Stimulated activated CD8-positive, alpha-beta memory T cell treated with anti-CD3 and anti-CD28 coated beads, Interleukin-15, amount 100 ng/mL, for 24 hours (primary cell): ENCODE measurements at places on chromosomes 6 and 20.

DNA sequence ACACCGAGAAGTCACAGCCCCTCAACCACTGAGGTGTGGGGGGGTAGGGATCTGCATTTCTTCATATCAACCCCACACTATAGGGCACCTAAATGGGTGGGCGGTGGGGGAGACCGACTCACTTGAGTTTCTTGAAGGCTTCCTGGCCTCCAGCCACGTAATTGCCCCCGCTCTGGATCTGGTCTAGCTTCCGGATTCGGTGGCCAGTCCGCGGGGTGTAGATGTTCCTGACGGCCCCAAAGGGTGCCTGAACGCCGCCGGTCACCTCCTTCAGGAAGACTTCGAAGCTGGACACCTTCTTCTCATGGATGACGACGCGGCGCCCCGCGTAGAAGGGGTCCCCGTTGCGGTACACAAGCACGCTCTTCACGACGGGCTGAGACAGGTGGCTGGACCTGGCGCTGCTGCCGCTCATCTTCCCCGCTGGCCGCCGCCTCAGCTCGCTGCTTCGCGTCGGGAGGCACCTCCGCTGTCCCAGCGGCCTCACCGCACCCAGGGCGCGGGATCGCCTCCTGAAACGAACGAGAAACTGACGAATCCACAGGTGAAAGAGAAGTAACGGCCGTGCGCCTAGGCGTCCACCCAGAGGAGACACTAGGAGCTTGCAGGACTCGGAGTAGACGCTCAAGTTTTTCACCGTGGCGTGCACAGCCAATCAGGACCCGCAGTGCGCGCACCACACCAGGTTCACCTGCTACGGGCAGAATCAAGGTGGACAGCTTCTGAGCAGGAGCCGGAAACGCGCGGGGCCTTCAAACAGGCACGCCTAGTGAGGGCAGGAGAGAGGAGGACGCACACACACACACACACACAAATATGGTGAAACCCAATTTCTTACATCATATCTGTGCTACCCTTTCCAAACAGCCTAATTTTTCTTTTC lies at the start of gene DCDC2:
Gene DCDC2, minus strand, starts transcription at position 724 of the 883 bp plus-strand sequence. Its CDS starts 309 bp downstream, at position 415.
- DNase-seq = no peak

DNA sequence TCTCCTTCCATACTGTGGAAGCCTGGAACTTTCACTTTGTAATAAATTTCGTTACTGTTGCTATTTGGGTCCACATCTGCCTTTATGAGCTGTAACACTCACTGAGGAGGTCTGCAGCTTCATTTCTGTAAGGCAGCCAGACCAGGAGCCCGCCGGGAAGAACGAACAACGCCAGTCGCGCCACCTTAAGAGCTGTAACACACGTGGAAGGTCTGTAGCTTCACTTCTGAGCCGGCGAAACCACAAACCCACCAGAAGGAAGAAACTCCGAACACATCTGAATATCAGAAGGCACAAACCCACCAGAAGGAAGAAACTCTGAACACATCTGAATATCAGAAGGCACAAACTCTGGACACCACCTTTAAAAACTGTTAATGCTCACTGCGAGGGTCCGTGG lies 589.9 kb upstream of the SLC35B3 start:
- DNase-seq = no peak

- DNase-seq = no peak
Observed at GRCh38 chr20:34084227-34084923, 27.7 kb downstream of the EIF2S2 start.

DNA sequence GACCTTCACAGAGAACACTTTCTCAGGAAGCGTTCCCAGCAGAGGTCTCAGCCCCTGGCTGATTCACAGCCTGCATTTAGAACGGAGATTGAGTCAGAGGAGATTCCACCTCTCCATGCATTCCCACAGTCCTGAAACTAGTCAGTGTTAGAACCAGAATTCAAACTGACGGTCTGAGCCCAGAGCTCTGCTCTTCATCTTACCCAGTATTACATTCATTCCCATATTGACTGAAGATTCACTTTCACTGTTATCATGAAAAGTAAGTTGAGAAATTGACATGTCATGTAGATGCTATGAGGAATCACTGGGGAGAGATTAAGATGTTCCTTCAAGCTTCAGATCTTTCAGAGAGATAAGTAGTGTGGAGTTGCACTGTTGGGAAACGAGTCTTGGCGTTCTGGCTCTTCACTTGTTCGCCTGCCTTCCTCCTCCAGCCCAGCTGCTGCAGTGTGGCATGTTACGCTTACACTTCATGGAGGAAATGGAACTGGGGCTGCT lies 28.3 kb downstream of the MAS1 start:
- no peak for DNase-seq

DNA sequence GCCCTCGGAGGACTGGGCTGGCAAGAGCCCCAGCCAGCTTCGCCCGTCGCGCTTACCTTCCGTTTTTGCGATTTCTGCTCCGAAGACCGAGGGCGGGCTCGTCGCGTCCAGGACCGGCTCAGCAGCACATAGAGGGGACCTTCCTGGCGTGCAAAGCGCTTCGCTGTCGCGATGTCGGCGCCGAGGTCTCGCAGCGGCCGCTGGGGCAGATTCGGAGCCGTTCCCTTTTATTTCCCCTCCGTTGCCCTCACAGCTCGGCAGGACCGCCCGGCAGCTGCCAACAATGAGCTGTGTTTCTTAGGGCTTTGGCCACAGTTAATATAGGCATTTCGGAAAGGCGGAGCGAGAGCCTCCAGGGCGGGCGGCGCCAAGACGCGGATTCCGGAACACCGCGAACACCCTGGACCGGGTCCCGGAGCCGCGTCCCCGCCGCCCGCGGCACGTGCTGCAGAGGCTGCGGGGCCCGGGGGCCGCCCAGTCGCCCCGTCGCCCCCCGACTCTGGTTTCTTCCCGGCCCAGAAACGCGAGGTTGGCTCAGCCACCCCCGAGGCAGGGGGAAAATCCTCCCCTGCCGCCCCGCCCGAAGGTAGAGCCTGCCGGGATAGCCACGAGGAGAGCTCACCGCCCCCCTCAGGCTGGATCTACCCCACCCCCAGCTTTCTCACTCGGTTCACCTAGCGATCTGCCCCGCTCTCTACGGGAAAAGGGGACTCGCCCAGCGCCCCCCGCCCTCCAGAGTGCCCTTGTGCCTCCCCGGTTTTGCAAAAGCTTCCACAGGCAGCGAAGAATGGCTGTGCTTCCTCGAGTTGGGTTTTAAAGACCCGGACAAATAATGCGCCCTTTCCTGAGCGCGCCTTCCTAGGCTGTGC lies at the start of gene CITED2:
Gene CITED2, minus strand, starts transcription at position 292 of the 869 bp plus-strand sequence. CDS start 704 bp downstream, outside the sequence.
- peak; percentile 81 for DNase-seq

- DNase-seq = no peak
Observed at GRCh38 chr6:3086282-3086946, 18.1 kb downstream of the RIPK1 start.

DNA sequence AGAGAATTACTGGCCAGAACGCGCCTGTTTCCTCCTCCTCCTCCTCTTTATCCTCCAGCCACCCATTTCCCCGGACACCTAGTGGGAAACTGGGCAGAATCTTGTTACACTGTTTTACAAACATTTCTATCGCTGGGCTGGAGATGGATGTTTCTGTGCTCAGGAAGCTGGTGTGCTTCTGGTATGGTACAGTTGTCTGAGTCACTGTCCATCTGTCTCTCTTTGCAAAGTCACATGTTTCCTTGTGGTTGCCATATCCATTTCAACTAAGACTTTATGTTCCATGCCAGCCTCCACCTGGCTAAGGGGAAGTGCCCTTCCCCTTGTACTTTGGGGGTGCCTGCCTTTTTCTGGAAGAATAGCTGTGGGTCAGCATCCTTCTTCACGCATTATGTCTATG lies 52.9 kb upstream of the SLC22A16 start:
- no peak for DNase-seq

DNA sequence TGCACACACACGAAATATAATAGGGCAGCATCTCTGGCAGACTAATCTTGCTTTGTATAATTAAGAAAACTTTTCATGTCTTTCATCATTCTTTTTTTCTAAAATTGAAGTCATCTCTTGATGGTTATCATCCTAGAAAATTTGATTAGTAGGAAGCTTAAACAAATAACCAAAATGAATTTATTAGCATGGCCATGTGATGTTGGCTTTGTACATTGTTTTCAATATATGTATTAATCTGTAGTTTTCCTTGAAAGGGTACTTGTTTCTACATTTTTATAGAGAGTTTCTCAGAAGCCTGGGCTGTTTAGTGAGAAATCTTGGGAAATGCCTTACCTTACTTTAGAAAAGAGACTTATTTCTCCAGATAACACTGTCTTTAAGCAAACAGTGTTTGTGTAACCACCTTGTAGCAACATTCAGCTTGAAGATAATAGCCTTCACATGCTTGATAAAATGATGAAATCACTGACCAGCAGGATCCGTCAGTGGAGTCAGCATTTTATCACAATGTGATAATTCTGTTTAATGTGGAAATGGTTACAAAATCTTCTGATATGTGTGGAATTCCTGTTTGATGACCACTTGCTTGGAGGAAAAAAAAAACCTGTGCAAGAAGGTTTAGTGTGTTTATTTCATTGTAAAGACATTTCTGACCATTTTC lies 147.8 kb downstream of the MACROD2 start:
- DNase-seq = no peak

- DNase-seq = no peak
Observed at GRCh38 chr20:31641391-31641790, 3.7 kb downstream of the COX4I2 start.
